ENCODE measurements at places on chromosomes 12 and 14. TPM values are rescaled to one million over a fixed set of nuclear protein-coding genes. Genes with fewer than 3 reads are reported as not detected.

- no peak for DNase-seq
These were observed 46.7 kb upstream of the OASL start for GRCh38 chr12:121085506-121086353.

DNA sequence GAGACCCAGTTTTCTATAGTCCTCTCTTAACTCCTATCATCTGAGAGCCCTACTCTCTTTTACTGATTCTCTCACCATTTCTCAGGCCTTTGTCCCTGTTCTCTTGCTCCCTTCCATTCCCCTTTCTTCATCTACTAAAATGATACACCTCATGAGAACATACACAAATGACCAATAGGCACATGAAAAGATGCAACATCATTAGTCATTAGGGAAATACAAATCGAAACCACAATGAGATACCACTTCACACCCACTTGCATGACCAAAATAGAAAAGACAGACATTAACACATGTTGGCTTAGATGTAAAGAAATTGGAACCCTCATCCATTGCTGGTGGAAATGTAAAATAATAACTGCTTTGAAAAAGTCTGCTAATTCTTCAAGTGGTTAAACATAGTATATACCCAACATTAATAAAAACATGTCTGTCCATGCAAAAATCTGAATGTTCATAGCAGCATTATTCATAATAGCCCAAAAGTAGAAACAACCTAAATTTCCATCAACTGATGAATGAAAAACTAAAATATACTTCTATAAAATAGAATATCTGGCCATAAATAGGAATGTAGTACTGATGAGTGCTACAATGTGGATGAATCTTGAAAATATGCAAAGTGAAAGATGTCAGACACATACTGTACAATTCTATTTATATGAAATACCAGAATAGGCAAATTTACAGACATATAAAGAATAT, 66.0 kb downstream of the DENND5B start:
- DNase-seq, result no peak

DNA sequence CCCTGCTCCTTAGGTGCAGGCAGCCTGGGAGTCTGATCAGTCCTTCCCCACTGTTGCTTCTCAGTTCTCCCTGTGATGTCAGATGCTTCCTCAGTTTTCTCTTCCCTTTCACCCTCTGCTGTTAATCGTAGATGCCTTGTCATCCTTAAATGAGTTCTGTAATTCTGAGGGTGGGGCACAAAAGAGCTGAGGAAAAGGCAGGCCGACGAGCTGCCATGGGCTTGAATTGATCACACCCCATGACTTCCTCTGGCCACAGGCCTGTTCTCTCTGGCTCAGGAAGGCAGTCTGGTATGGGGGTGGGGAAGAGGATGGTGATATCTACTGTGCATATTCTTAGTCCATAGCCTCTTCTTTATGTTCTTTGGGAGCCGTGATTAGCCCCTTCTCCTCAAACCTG, 5.2 kb upstream of the AP1G2 start:
- no peak for DNase-seq

The DGLUCY gene
- 220 TPM for total RNA-seq

The SELPLG gene
- 3.4 TPM for total RNA-seq
